ENCODE measurements at places on chromosomes 7 and 10.

DNA sequence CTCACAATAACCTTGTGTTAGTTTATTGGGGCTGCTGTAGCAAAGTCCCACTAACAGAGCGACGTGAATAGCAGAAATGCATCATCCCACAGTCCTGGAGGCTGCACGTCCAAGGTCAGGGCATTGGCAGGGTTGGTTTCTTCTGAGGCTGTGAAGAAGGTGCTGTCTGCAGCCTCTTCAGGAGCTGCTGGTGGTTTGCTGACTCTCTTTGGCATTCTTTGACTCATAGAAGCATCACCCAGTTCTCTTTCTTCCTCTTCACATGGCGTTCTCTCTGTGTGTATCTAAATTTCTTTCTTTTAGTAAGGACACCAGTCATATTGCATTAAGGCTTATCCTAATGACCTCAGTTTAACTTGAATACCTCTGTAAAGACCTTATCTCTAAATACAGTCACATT is 428.4 kb upstream of the KLF6 start:
- no peak for DNase-seq

DNA sequence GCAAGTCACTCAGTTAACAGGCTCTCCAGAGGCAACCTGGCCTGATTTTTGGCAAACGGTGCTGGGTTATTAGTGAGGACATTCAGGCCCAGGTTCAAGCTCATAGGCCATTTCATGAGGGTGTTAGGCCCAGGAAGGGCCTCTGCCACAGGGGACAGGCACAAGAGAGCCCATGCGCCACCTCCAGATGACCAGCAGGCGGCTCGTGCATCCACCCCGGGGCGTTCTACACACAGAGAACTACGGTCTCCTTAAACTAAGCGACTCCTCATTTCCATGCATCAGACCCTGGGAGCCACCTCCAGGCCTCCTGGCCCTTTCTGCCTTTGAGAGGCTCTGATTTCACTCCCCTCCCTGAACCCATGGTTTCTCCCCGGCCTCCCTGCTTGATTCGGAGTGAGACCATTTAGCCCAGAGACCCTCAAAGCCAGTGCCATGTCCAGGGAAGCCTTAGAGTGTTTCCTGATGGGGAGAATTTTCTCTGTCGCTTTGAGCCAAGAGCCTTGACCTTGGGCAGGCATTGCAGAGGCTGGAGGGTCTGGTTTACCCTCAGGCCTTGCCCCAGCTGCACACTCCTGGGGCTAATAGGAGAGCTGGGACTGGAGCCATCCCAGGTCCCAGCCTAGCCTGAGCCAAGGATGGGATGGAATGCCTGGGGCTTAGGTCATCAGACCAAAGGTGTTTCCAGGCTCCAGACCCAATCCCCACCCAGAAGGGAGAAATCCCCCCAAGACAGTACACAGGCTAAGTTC is 188.0 kb downstream of the GRID1 start:
- no peak for DNase-seq

DNA sequence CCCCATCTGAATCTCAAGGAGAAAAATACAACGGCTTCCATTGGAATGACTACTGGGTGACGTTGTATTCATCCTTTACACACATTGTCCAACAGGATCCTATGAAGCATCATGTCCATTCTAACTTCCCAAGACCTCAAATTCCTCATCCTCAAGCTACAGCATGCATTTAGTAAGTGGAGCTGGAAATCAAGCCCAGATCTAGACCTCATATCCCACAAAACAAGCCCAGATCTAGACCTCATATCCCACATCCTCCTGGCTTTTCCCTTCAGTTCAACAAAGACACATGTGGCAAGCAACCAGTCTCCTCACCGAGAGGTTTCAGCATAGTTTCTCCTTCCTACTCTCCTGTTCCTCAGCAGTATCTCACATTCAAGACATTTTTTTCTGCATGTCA is 12.2 kb downstream of the IGF2BP3 start:
- DNase-seq, result no peak

DNA sequence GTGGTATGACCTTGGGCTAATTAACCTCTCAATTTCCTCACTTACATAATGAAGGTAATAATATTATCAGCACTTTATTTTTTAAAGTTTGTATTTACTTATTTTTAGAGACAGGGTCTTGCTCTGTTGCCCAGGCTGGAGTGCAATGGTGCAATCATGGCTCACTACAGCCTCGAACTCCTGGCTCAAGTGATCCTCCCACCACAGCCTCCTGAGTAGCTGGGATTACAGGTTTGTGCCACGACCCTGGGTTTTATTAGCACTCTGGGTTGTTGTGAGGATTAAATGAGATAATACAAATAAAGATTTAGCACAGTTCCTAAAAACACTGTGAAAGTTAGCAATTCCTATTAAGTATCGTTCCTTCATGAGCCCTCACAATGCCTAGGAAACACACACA is 14.7 kb downstream of the BAMBI start:
- no peak for DNase-seq

DNA sequence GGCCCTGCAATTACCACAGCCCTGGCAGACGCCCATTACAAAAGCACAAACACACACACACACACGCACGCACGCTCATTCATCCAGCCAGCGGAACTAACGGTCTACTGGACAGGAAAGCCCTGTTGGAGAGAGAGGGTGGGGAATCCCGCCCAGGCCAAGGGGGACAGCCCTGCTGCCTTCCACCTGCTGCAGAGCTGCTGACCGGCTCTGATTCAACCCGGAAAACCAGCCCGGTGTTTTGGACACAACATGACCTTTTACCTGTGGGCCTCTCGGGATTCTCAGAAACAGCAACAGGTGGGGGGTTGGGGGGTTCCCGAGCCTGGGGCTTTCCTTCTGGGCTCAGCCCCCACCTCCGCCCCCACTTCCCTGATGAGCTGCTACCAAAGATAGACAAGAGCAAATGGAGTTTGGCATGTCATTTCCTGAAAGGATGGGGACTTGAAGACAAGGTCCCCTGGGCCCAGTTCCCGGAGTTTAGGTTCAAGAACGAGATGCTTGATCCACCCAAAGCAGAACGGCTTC is 18.5 kb upstream of the SERPINE1 start:
- peak; percentile 69 for DNase-seq

- DNase-seq, result no peak
These were observed 8.9 kb downstream of the LRRTM3 start for GRCh38 chr10:66934711-66935110.

- DNase-seq, result no peak
These were observed 22.0 kb downstream of the MAD1L1 start for GRCh38 chr7:2210551-2211258.

- DNase-seq, result no peak
These were observed 131.0 kb upstream of the ZNF804B start for GRCh38 chr7:88628363-88629085.

DNA sequence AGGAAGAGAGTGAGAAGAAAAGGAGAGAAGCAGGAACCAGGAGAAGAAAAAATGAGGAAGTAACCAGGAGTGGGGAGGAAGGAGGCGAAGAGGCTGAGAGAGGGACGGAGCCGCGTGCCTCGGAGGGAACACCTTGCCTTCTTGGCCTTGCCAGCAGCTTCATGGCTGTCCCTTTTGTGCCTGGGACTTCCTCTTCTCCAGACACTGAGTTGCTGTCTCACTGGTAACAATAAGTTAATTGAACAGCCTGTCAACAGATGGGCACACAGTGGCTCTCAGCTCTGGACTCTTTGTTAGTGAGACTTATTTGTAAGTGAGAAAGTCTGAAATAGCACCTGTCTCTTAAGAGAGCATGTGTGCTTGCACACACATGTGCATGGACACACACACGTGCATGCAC is 83.2 kb downstream of the GATA3 start:
- DNase-seq, result no peak

DNA sequence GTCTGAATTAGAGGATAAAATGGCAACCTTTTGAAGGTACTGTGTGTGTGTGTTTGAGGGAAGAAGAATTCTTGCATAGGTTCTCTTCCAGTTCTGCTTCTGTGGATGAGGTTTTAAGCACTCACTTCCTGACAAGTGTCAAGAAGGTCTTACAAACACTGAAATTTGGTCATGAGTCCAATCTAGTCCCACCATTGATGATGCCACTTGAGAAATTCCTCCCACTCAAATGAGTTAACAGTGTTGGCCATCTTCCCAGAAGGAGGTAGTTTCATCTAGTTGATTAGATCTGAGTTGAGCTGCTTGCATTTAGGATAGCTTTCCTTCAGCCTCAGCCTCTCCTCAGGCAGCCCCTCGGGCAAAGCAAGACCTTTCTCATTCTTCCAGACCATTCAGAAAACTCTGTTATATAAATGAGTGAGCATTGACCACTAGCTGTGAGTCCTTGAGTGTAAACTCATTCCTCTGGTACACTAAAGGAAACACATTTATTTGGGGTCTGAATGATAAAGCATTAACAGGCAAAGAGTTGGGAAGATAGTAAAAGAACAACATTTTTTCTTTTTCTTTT is 189.5 kb downstream of the TRIL start:
- peak; percentile 16 for DNase-seq

DNA sequence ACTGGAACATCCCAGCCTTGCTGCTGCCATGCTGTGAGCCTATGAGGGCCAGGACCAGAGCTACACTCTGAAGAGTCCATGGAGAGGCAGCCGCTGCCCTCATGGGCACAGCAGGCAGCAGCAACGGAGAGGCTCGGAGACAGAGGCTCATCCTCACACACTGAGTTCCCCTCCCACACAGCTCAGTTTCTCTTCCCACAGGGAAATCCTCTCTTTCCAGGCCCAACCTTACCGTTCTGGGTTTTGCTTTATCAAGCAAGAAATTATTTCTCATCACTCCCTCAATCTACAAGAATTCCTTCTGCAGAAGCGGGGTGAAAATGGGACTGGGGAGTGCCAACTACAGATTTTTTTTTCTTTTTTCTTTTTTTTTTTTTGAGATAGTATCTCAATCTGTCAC is 36.6 kb downstream of the GOLGA7B start:
- DNase-seq, result peak; percentile 69

- no peak for DNase-seq
These were observed 75.1 kb downstream of the STRA8 start for GRCh38 chr7:135308583-135309327.

DNA sequence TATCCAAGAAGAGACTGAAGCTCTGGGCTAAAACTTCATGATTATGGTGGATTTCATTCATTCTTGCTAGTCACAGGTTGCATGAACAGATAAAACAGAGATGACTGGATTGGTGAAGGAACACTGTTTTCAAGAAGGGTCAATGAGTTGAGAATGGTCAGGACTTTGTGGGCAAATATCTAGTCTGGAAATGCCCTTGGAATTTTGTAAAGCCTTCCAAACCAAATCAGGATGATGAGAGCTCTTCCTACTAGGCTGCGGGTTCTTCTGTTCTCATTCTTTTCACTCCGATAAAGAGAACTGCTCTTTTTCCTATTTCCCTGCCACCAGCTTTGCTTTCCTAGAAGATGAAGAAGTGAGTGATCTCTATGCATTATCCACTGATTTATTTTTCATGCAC is 171.4 kb downstream of the ARID5B start:
- DNase-seq, result no peak

DNA sequence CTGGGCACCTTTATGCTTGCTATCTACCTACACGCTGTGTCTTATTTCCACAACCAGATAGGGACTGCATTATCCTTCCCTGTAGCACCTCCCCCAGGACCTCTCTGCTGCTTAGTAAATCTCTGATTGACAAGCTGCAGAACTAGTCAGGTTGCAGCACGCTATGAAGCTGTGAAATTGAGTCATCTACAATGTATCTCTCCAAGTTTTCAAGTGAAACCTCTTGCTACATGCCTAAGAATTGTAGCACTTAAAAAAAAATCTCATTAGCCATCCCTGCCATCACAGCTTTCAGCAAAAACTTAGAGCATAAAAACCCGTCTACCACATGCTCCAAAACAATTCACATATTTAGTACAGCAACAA is 69.7 kb upstream of the FGFR2 start:
- DNase-seq, result no peak

DNA sequence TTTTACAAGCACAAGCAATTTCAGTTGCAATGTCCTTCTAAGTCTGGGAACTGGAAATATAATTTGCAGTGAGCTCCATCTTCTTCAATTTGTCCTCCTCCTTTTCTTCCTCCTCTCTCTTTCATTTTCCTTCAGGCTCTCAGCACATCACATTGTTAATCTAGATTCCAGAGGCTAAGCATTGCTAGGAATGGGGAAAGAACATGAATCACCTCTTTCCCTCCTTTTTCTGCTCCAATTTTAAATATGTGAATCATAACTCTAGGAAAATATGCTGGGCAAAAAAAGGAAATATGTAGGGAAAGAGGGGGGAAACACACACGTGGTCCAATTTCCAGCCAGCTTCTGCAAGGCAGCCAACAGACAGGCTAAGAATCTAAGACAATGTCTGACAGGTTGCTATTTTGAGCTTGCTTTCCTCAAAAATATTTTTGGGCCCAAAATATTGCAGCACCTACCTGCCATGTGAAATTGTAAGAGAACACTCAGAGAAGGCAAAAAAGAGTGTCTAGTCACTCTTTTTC is 72.7 kb upstream of the NUPR2 start:
- no peak for DNase-seq

- no peak for DNase-seq
These were observed 61.2 kb downstream of the C10orf105 start for GRCh38 chr10:71658467-71658745.

DNA sequence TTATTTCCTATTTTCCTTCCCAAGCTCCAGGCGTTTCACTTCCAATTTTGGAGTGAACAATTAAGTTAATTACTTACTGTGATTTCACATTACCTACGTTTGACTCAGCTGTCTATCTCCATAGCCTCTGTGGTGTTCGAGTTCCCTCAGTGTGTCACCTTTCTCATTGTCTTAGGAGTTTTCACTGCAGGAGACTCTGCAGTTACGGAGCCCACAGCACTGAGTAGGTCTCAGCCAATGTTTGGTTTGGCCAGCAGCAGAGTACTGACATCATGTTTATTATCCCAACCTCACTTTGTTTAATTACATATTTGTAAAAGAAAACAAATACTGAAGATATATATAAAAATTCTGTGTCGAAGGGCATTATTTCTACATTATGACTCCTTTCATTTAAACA is 1123.9 kb downstream of the CNTNAP2 start:
- no peak for DNase-seq

- DNase-seq, result no peak
These were observed 83.0 kb upstream of the FAM180A start for GRCh38 chr7:135831455-135832195.

GRCh38 chr10:132606536-132607316 is 69.1 kb downstream of the INPP5A start:
- no peak for DNase-seq
